Activated naive CD4-positive, alpha-beta T cell treated with anti-CD3 and anti-CD28 coated beads, Interleukin-2, amount 10 ng/mL, durations not matched to agents 5 hours and 36 hours (primary cell): ENCODE measurements at places on chromosomes 13 and 19. TPM values are rescaled to one million over a fixed set of nuclear protein-coding genes. Genes with fewer than 3 reads are reported as not detected.

The GAS6 gene
- 3.0 TPM for total RNA-seq

The UQCRFS1 gene
- total RNA-seq: 30.5 TPM

The WBP4 gene
- 9.3 TPM for total RNA-seq

The USHBP1 gene
- 0.26 TPM for total RNA-seq

The CGB7 gene
- not detected for total RNA-seq
